ENCODE measurements at places on chromosomes 1 and 21.

DNA sequence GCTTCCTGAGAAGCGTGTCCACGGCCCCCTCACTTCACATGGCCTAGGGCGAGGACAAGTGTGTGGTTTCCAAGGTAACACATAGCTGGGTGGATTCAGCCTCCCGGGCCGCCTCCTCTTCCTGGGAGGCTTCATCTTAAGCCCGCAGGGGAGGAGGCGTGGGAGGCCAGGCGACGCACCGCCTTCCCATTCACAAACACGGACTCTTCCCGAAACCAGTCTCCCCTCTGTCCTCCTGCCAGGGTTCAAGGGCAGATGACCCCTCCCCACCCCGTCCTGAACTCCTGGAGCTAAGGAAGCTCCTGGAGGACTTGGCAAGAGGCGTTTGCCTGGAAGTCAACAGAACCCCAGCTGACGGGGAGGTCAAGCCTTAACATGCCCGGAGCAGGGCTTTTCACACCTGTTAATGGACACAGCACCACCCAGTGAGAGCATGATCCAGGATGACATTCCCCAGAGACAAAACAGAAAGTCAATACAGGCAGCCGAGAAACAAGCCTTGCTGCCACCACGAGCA, 56.7 kb downstream of the KCNN3 start:
- no peak for DNase-seq

DNA sequence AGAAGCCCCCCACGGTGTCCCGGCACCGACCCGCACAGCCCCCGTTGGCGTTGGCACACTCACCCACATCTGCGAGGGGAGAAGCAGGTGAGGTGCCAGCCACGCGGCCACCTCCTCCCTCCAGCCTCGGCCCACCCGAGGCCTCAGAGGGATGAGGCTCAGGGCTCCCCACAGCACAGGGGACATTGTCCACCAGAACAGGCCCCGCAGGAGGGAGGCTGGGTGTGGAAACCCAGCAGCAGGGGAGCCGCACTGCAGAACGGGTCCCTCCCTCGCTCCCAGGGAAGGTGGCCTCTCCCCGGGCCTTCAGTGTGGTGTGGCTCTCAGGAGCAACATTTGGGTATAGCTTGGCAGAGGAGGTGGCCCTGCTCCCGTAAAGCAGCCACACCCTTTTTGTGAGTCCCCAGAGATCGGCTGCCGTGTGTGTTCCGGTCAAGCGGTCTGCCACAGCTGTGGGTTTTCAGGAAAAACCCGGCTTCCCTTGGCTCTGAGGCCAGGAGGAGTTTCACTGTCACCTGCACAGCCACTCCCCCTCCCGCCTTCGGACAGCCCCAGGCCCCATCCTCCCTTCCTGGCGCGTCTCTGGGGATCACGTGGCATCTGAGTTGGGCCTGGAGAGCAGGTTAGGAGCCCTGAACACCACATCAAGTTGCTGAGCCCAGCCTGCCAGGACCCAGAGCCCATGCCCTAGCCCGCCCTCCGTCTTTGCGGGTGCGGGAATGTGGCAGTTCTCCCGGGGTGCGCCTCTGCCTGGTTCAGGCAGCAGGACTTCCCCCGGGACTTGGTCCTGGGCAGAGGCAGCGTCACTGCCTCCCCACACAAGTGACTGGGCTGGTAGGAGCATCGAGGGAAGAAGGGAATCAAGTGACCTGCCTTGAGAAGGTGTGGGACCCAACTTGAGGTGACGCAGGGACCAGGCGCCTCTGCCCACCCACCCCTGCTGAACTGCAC, 64.0 kb downstream of the MEGF6 start:
- DNase-seq = no peak

DNA sequence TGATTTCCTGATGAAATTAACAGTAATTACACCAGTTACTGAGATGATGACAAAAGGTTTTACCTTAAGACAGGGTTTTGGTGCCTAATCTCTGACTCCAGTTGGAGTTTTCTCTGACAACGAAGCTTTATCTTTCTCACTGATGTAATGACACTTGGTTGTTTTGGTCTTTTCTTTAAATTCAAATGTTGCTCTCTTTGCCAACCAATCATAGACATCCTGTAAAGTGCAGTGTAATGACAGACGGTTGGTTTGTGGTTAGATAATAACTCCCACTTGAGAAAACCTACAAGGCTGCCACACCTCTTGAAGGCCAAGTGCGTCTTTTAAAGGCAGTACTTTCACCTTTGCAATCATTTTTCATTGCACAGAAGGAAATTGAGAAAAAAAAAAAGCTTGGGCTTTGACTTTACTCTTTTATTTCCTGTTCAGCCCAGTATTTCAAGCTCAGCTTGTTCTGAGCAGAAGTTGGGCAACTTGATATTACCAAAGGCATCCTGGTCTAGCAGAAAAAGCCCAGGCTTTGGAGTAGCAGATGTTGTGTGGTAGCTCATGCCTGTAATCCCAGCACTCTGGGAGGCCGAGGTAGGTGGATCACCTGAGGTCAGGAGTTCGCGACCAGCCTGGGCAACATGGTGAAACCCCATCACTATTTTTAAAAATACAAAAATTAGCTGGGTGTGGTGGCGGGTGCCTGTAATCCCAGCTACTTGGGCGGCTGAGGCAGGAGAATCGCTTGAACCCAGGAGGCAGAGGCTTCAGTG, 14.9 kb downstream of the PDIK1L start:
- no peak for DNase-seq

DNA sequence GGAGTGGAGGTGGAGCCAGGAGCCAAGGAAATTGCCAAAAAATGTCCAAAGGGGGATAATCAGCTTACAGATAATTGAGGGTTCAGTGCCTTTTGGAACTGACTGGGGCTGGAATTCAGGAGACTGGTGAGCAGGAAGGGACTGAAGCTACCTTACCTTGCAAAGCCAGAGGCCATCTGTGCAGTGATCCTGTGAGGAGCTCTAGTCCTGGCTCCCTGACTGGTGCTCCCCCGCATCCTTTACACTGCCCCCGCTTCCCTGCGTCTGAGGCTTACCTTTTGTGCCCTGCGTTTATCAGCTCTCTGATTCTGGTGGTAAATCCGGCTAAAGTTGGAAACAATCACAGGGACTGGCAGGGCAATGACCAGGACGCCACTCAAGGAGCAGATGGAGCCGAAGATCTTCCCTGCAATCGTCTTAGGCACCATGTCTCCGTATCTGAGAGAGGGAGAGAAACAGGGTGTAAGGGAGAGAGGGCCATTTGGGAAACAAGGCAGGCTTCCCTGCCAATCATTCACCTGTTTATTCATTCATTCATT, 31.0 kb downstream of the DDX20 start:
- DNase-seq = no peak

DNA sequence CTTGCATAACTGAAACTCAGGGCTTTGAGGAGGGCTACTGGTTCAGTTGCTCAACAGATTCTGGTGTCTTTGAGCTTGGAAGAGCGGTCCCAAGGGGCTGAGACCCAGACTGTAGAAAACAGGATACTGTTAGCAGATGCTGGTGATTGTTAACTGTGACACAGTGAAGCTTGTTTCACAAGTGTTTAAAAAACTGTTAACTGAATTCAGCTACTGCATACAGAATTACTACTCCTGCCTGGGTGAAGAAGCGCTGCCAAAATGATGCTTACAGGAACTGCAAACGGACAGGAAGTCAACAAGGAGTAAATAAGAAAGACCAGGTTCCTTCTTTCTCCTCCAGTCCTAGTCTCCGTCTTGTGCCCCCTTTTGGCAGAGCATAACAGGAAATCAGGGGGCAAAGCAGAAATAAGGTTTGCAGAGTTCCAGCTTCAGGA, 195.3 kb upstream of the USP25 start:
- no peak for DNase-seq

GRCh38 chr1:53348486-53349368, 20.9 kb upstream of the LRP8 start:
- DNase-seq = no peak

- DNase-seq = no peak
These were observed 325.7 kb downstream of the HHAT start for GRCh38 chr1:210654176-210654981.

GRCh38 chr1:212791261-212791675, 309 bp downstream of the NSL1 start:
- no peak for DNase-seq

DNA sequence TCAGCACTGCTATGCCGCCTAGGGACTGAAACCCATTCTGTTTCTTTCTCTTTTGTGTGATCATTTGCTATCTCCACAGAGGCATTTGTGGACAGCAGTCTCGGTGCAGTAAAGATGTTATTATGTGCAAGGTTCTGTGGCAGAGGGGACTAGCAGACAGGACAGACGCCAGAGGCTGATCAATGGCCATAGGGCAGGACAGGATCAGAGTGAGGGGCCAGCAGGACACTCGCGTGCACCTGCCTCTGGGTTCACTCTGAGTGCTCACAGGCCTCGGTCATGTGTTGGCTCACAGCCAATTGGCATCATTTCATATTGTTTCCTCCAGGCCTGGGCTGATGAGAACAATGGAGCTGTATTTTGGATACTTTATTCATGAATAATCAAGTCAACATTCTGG, 212.6 kb downstream of the TGFB2 start:
- peak; percentile 62 for DNase-seq

DNA sequence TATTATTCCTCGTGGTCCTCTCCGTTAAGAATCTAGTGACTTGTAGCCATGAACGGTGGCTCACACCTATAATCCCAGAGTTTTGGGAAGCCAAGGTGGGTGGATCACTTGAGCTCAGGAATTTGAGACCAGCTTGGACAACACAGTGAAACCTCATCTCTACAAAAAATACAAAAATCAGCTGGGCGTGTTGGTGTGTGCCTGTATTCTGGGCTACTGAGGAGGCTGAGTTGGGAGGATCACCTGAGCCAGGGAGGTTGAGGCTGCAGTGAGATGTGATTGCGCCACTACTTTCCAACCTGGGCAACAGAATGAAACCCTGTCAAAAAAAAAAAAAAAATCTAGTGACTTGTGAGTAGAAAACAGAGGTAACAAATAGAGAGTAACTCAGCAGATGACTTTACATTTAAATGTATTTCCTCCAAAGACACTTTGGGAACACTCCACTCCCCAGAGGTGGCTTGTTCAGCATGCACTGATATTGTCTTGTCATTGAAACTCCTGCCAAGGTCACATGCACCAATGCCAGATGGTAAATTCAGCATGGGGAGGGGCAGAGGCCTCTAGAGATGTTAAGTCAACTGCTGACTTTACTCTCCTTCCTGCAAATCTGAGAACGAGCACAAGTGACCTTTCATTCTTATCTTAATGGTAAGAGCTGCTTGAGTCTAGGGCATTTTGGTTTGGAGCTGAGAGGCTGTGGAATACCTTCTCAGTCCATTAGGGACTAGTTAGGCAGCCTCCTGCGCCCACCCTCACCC, 24.9 kb downstream of the CCDC185 start:
- DNase-seq = no peak

DNA sequence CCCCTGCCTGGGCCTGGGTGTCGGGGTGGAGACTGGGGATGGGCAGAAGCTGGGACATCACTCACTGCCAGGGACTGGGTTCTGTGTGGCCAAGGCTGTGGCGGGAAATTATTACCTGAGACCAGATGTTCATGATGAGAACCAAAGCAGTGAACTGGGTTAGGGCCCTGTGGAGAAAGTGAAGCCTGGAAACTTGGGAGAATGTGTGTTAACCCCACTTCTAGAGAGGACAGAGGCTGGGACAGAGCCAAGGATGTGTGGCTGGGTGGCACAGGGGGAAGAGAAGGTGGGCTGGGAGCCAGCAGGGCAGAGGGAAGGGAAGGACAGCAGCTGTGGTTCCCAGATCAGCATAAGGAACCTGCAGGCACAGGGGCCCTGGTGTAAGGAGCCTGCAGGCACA, 31.3 kb downstream of the CNIH3 start:
- no peak for DNase-seq

DNA sequence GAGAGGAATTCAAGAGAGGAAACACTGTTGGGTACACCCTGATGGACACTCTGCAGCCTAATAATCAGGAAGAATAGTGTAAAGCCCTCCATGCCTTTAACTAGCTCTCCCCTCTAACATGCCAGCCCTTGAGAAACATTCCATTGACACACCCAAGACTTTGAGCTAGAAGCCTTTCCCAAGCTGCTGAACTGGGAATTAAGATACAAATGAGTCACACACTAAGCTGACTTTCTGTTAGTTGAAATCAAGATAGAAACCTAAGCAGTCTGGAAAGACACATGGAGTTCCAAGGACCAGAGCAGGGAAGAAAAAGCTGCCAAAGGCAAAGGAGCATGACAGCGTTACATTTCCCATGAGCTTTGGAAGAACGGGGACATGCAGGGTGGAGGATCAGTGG, 380.8 kb downstream of the NPHP4 start:
- no peak for DNase-seq

DNA sequence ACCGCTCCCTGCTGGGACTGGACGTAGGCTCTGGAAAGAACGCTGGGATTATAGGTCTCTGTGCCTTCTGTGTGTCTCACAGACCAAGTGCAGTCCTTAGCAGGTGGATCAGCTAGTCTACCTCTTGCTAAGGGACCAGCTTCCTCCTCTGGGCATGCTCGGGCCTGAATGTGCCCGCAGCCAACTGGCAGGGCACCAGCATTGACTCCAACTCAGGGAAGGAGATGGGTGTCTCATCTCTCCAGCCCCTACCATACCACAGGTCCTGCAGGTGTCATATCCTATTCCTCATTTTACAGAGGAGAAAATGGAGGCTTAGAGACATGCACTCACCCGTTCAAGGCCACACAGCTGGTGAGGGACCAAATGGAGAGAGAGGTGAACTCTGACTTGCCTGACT, 340.2 kb downstream of the PTPRU start:
- no peak for DNase-seq

GRCh38 chr1:13487143-13487868, 26.5 kb downstream of the LRRC38 start:
- no peak for DNase-seq

GRCh38 chr1:165699577-165699976, 1.2 kb upstream of the ALDH9A1 start:
- DNase-seq = no peak

GRCh38 chr21:44949779-44950198, 10.0 kb downstream of the SLX9 start:
- DNase-seq = peak; percentile 58

DNA sequence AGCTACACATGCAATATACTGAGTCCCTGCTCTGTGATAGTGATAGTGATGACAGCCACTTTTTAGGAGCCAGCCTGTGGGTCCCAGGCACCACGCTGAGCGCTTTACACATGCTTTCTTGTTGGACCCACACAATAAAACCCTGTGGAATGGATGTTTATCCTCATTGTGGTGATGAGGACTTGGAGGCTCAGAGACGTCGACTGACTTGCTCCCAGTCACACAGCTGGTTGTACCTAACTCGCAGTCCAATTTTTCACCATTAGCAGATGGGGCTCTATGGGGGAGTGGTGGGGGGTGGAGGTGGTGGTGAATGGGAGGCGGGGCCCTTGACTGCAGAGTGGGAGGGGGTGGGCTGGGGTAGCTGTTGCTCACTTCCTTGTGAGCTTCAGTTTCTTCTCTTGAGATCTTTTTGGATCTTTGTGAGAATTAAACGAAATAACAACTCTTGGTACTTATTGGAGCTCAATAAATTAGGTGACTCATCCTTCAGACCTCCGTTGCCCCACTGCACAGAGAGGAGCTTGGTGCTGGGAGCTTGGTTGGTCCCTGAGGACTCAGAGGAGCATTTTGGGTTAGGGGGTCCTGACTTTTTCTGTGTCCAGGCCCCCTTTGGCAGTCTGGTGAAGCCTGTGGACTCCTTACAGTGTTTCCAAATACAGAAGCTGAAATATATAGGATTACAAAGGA, 61.8 kb upstream of the CD1D start:
- no peak for DNase-seq

Measured in SK-N-DZ (cell line).